Activated CD4-positive, alpha-beta T cell treated with anti-CD3 and anti-CD28 coated beads for 24 hours (primary cell): ENCODE measurements at places on chromosomes 1 and 21.

GRCh38 chr1:66214901-66215300, 319.1 kb upstream of the SGIP1 start:
- DNase-seq: no peak

DNA sequence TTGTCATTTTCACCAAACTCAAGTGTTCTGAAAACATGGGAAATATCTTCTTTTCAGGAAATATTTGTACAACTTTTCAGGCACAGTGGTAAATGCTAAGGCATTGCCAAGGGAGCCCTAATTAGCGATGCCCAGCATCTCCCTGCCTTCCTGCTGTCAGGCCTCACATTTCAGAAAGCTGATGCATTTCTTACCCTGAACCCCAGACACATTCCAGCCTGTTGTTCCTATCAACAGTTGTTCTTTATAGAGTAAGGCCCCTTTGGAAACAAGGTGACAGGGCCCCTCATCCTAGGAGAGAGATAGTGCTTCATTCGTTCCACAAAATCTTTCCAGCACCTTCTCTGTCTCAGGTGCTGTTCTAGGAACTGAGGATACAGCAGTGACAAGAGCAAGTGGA, 135.9 kb upstream of the COA6 start:
- no peak for DNase-seq

GRCh38 chr1:32438136-32438535, 26.7 kb upstream of the ZBTB8B start:
- no peak for DNase-seq

- no peak for DNase-seq
These were observed 3.3 kb upstream of the HAPLN2 start for GRCh38 chr1:156615946-156616345.

GRCh38 chr1:91883470-91883869, 2.5 kb downstream of the TGFBR3 start:
- DNase-seq: no peak

- DNase-seq: peak; percentile 48
These were observed 685 bp downstream of the UBAP2L start for GRCh38 chr1:154221278-154222001.

DNA sequence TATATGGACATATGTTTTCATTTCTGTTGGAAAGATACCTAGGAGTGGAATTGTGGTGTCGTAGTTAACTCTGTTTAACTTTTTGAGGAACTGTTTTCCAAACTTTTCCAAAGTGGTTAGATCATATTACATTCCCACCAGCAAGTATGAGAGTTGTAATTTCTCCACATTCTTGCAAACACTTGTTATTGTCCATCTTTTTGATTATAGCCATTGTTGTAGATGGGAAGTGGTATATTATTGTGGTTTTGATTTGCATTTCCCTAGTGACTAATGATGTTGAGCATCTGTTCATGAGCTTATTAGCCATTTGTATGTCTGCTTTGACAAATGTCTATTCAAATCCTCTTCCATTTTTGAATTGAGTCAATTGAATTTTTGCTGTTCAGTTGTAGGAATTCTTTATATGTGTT, 19.8 kb downstream of the CAMTA1 start:
- DNase-seq: no peak

DNA sequence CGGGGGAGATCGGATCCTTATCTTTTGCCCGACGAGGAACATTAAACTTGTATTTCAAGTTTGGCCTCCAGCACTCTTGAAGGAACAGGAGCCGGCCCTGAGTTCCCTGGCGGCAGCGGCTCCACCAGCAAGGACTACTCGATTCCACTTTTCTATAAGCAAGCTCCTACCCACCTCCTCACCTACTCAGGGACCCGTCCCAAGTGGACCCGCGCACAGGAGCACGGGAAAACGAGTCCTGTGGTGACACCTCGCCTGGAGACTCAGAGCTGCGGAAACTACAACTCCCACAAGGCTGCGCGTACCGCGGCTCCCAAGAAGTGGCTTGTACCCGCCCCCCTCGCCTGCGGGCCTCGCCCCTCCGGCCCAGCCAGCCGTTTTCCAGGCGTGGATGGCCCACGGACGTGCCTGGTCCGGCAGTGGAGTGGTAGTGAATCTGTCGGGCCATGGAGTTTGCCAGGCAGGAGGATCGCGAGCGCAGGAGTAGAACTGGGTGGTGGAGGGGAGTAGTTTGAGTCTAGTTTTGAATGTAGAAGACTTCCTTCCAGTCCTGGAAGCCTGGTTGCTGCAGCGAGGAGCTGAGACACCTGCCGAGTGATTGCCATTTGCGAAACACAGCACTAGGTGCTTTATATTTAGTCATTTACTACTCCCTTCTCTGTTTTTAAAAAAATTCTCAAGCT, at the start of gene ACP6:
ACP6 (minus strand) TSS at position 206 of the 683 bp plus-strand sequence. CDS start 476 bp downstream, outside the sequence.
- peak; percentile 83 for DNase-seq

- no peak for DNase-seq
These were observed 41.7 kb upstream of the RAB4A start for GRCh38 chr1:229229137-229229720.

DNA sequence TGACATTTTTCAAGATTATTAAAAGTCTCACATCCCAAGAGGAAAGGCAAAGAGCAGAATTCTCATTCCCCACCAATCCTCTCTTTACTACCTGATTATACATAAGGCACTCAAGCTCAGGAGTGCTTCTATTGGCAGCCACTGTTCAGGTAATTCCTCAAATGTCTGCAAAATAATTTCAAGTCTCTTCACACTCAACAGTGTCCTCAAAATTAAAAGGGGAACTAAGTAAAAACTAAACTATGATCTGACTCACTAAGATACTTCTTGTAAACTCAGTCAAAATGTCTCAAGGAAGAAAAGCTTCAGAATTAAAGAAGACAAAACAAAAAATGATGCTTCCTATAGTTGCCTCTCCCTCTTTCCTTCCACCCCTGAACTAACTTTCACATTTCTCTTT, 135.6 kb downstream of the GPATCH2 start:
- no peak for DNase-seq

- no peak for DNase-seq
These were observed 7.4 kb upstream of the MOB3C start for GRCh38 chr1:46623743-46624644.

DNA sequence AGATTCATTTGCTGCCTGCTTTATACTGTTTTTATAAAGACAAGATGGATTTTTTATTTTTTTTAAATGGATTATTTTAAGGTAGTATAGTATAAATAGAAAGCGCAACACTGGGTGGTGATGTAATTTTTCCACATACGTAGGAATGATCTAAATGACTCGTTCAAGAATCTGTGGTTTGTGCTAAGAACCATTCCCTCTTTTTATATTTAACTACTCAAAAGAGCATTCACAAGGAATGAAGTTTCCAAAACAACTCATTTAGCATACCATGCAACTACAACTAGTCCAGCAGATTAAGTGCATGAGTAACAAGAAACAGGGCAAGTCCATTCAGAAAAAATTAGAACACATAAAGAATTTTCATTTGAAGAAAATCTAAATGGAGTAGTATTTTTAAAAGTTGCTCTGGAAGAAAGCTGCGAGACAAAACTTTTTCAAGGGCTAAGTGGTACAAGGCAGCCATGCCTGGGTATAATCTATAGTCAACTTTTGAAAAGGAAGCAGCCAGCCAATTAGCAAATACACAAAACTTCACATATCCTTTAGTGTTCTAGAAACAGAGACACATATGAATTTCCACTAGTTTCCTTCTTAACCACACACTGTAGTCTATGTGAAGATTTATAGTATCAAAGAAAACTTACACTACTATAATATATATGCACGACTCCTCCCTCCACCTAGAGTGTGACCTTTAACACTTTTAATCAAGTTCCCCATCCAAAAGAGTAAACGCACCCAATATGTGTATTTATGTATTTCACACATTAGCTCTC, 23.4 kb downstream of the GTF2B start:
- DNase-seq: no peak

- no peak for DNase-seq
These were observed 155.3 kb downstream of the DISC1 start for GRCh38 chr1:231781892-231782291.

DNA sequence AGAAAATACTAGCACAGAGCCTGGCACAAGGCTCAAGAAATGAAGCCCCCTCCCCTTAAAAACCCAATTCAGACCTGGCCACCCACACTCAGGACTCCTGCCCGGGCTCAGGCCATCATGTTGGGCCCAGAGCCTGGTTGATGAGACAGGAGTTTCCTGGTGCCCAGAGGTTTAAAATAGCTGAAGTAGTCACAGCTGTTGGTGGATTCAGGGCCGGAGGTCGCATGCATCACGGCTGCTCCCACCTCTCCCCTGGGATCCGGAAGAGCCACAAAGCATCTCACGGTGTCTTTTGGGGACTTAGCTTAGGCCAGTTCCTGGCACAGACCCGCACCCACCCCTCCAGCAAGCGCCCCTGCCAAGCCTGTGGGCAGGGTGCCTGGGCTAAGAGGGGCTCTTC, 2.6 kb upstream of the PADI2 start:
- no peak for DNase-seq

GRCh38 chr21:16838331-16838730, 674.5 kb upstream of the CXADR start:
- no peak for DNase-seq

DNA sequence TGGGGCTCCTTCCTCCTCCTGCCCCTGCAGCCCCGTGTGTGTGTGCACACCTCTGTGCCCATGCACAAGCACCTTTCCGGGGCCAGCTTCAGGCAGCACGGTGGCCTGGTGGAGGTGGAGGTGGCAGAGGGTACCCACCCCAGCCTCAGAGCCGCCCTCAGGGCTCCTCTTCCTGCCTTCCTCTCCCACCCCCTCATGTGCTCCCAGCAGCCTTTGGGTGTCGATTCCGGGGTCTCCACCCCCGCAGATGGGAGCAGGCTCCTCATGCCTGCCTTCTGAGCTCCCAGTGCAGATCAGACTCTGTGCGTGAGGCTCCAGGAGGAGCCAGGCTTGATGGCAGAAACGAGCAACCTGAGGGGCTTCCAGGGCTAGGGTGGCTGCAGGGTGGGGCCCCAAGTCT, 29.2 kb upstream of the PLCH2 start:
- DNase-seq: no peak

GRCh38 chr1:202349206-202349928, 868 bp downstream of the PPP1R12B start:
- no peak for DNase-seq

DNA sequence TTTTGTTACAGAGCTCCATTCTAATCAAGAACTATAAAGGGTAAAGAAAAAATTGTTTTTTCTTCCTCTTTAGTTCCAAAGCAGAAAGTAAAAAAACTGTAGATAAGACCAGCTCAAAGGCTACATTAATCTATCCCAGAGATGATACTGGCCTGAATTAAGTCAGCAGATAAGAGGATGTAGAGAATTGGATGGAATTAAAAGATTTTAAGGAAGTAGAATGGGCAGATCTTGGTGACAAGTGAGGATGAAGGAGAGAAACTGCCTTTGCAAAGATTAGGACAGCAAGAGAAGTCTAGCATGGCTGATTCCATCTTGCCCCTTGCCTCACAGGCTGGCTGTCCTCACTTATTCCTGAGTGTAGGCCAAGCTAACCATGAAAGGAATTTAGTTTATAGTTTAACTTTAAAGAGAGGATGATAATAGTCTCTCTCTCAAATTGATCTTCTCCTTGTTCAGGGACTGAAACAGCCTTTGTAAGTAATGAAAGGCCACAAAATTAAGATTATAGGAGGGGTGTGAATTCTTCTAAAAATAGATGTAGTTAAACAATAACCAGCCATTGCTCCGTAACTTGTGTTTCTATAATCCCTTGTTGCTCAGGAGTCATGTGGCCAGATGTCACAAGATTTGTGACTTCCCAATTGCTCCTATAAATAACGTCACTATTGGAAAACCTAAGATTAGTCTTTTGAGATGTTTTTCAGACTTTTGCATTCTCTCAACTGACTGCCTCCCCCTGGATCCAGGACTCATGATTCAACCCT, 265.0 kb upstream of the USP24 start:
- no peak for DNase-seq

- DNase-seq: no peak
These were observed 44.4 kb downstream of the DMRTB1 start for GRCh38 chr1:53503433-53504217.

- DNase-seq: no peak
These were observed 51.5 kb downstream of the PSMG1 start for GRCh38 chr21:39131791-39132190.

GRCh38 chr21:32184485-32184884, 94.4 kb downstream of the MIS18A start:
- no peak for DNase-seq

DNA sequence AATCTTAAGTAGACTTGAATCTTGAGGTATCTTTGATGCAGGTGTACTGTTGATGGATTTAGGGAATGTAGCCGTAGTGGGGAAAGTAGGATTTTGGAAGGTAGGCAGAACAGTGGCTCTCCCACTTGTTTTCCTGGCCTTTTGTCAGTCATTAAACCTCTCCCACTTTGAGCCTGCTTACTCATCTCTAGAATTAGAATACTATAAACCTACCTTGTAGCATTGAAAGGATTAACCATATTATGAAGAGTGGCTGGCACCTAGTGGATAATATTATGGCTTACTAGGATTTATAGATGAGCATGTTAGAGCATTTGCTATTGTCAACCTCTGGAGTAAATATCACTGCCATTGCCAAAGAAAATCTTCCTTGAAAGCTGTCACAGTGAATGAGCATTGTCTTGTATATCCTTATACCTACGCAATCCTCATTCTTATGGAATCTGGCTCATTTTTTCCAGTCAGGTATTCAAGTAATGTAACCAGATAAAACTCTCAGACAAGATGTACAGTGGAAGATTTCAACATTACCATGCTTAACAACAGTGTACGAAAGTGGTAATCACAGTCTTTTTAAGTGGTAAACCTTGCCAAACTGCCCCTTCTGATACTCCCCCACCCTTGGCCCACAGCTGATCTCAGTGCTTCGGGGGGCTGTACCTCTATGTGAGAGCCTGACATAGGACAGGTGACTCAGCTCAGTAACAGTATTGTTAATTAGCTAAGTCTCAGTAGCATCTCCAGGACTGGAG, 44.4 kb downstream of the SH3GLB1 start:
- DNase-seq: no peak

- DNase-seq: no peak
These were observed 129.0 kb upstream of the CAMK1G start for GRCh38 chr1:209454340-209454994.

DNA sequence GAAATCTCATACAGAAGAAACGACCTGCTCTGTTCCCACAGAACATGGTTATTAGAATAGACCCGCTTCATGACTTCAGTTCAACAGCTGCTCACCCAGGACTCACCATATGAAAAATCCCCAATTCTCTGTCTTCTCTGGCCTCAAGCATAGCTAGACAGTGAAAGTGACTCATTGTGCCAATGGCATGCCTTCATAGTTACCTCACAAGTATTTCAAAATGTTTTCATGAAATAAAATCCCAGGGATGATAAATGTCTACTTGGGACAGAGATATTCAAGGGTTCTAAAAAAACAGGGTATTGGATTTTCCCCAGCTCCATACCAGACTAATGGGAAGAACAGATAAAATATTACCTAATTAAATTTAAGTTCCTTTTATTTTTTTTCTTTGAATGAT, 82.3 kb downstream of the NOTCH2 start:
- no peak for DNase-seq
